ENCODE measurements at places on chromosomes 4 and X. TPM values are rescaled to one million over a fixed set of nuclear protein-coding genes. Genes with fewer than 3 reads are reported as not detected.

DNA sequence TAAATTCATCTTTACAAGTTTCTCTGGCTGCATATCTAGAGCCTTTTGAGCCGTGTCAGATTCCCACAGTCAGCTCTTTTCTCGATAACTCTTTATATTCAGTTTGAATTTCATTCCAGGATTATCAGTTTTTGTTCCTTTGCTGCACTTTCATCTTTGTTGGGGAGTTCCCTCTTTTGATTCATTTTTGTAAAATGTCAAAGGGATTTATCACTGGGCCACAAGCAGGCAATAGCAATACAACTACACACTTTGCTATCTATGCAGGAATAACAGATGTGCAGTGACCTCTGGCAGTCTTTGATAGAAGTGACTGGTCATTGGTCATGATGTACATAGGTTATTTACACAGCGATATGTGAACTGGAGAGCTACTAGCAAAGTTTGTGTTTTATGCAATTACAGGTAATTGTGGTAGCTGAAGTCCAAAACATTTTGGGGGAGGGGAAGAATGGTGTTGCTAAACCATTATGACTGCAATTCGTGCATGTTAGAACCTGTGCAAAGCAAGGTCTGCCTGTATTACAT, 43.8 kb downstream of the HPGDS start:
- H3K27ac ChIP-seq: no peak overlapping the region
- no peak overlapping the region for H3K4me3 ChIP-seq
- no peaks in the 10 kb centered on the region for H3K27me3 ChIP-seq
- no peak for ATAC-seq

DNA sequence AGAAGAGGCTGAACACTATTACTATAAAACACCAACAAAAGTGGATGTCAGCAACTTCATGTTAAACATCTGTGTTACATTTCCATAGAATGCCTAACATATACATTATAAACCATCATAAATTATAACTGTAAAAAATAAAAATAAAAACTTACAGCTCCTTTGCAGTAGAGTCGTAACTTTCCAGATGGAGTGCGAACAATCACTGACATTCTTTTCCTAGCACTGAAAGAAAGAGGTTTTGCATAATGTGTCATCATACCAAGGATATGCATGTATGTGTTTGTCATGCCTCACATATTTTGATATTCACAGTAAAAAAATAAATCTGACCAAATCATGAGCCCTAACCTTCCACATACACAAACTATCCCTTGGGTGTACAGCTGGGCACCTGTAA, 113.1 kb downstream of the ATP8A1 start:
- H3K27me3 ChIP-seq: no peaks in the 10 kb centered on the region
- H3K36me3 ChIP-seq: peaks cover 17% of the 10 kb centered on the region
- H3K4me3 ChIP-seq: no peak overlapping the region
- ATAC-seq: no peak
- H3K27ac ChIP-seq: no peak overlapping the region

DNA sequence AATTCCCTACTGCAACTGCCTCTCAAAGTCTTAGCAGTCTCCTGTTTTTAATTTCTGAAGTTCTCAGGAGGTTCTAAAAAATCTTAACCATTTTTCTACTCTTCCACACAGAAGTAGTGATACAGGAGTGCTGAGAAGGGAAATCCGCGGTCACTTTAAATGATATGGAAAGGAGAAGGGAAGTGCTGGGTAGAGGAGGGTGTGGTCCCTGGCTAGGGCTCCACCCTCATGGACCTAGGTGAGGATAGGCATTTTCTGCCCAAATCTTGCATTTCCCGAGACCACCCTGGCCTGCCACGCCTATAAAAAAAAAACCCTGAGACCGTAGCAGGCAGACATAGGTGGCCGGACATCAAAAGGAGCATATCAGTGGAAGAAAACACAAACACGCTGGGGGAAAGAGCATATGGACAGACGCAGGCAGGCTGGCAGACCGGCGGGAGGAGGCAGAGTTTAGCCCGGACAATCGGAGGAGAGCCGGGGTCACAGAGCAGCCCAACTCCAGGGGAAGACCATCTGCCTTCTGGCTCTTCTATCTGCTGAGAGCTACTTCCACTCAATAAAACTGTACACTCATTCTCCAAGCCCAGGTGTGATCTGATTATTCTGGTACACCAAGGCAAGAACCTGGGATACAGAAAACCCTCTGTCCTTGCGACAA, 85.7 kb downstream of the POU3F4 start:
- no peak overlapping the region for H3K27ac ChIP-seq
- H3K4me3 ChIP-seq: no peak overlapping the region
- H3K4me1 ChIP-seq: no peaks in the 10 kb centered on the region
- no peaks in the 10 kb centered on the region for H3K36me3 ChIP-seq

GRCh38 chrX:107574711-107575110, 53.6 kb upstream of the PRPS1 start:
- H3K4me1 ChIP-seq: no peaks in the 10 kb centered on the region
- no peaks in the 10 kb centered on the region for H3K27me3 ChIP-seq
- H3K4me3 ChIP-seq: no peak overlapping the region
- ATAC-seq: no peak
- H3K36me3 ChIP-seq: no peaks in the 10 kb centered on the region

- no peaks in the 10 kb centered on the region for H3K36me3 ChIP-seq
- no peak for ATAC-seq
- H3K27ac ChIP-seq: no peak overlapping the region
- no peak overlapping the region for H3K4me3 ChIP-seq
- no peaks in the 10 kb centered on the region for H3K27me3 ChIP-seq
These were observed 7.4 kb downstream of the AFF1 start for GRCh38 chr4:86942185-86942666.

DNA sequence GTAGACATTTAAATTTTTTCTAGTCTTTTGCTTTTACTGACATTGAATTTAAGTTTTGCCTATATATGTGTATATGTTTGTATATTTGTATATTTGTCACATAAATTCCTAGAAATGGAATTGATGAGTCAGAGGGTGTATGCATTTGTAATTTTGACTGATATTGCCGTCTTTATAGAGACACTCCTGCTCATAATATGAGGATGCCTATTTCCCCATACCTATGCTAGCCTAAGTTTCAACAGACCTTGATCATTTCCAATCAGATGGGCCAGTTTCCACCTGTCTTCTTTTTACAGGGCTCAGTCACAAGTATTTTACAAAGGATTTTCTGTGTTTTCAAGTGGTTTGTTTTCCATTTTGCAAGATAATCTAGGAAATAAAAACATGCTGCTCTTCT, 10.8 kb downstream of the PDLIM5 start:
- H3K27ac ChIP-seq: no peak overlapping the region
- no peak overlapping the region for H3K4me3 ChIP-seq
- H3K27me3 ChIP-seq: no peaks in the 10 kb centered on the region
- no peaks in the 10 kb centered on the region for H3K36me3 ChIP-seq
- peaks cover 99% of the 10 kb centered on the region for H3K4me1 ChIP-seq

GRCh38 chr4:80195441-80196140, 1.7 kb upstream of the PRDM8 start:
- H3K4me3 ChIP-seq: no peak overlapping the region
- peaks cover 22% of the 10 kb centered on the region for H3K36me3 ChIP-seq
- no peak overlapping the region for H3K27ac ChIP-seq

DNA sequence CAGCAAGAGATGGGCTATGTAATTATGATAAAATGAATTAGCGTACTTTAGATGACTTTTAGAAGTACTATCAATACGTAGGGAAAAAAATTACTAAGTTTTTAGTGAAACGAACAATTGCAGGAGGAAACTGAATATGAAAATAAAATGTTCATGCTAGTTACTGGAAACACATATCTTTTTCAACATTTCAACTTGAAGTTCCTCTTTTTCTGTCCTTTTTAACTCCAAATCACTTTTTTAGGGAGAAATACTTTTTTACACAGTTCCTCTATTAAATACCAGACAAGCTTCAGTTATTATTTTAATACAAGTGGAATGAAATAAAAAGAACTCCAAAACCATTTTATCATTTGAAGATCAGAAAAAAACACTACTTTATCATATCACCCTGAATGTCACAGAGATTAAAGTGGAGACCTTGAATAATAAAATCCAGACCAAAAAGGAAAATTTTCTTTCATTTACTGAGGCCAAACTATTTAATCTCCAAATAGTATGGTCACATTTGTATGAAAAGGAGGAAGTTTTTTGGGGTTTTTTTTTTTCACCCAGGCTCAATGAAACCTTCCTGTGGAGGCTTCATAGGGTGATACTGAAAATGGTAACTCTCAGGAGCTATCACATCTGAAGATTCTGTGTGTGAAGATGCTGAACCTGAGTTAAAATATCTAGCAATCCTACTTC, 306.2 kb downstream of the INPP4B start:
- H3K4me3 ChIP-seq: no peak overlapping the region
- H3K27ac ChIP-seq: no peak overlapping the region
- no peaks in the 10 kb centered on the region for H3K4me1 ChIP-seq
- no peak for ATAC-seq
- no peaks in the 10 kb centered on the region for H3K36me3 ChIP-seq
- no peaks in the 10 kb centered on the region for H3K27me3 ChIP-seq

DNA sequence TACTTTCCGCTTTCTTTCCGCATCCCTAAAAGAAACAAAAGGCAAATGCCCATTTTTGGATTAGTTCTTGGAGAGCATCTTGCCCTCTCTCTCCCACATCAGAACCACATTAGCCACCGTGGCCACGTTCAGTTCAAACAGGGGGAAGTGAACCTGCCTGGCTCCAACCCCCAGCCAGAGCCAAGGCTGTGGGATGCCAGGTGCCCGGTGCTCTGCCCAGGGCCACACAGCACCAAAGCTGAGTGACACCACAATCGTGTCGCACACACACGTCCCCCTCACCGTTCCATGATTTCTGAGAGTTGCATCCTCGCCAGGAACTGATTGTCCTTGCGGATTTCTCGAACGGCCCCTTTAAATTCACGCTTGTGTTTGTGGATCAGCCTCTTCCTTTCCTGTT, 24.3 kb downstream of the NOP14 start:
- H3K4me3 ChIP-seq: no peak overlapping the region
- H3K27ac ChIP-seq: no peak overlapping the region
- H3K36me3 ChIP-seq: peaks cover 72% of the 10 kb centered on the region

DNA sequence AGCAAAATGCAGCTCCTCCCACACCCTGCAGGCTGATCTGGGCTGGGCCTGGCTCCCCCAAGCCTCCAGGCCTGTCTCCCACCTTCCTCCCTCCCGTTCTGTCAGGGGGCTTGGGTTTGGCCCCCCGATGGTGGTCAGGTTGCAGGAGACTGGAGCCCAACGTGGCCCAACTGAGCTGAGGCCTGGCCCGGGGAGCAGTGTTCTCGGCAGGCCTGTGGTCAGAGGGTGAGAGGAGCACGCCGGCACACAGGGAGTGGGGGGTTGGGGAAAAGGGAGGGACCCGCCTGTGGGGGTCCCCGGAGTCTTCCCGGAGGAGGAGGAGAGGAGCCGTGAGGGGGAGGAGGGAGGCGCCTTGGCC, 43.2 kb upstream of the NKX1-1 start:
- H3K4me3 ChIP-seq: no peak overlapping the region
- peaks cover 72% of the 10 kb centered on the region for H3K27me3 ChIP-seq
- H3K27ac ChIP-seq: no peak overlapping the region
- no peaks in the 10 kb centered on the region for H3K4me1 ChIP-seq
- ATAC-seq: no peak
- no peaks in the 10 kb centered on the region for H3K36me3 ChIP-seq

- H3K4me3 ChIP-seq: no peak overlapping the region
- no peaks in the 10 kb centered on the region for H3K36me3 ChIP-seq
- peaks cover 7% of the 10 kb centered on the region for H3K4me1 ChIP-seq
- H3K27ac ChIP-seq: peak overlapping the region; percentile 32
- no peak for ATAC-seq
These were observed 58.0 kb upstream of the SCOC start for GRCh38 chr4:140315438-140315837.

GRCh38 chr4:121139533-121140222, 24.4 kb downstream of the TNIP3 start:
- H3K4me1 ChIP-seq: no peaks in the 10 kb centered on the region
- ATAC-seq: no peak
- no peaks in the 10 kb centered on the region for H3K36me3 ChIP-seq

- H3K36me3 ChIP-seq: no peaks in the 10 kb centered on the region
- no peak overlapping the region for H3K4me3 ChIP-seq
- no peak overlapping the region for H3K27ac ChIP-seq
- no peaks in the 10 kb centered on the region for H3K4me1 ChIP-seq
- H3K27me3 ChIP-seq: no peaks in the 10 kb centered on the region
These were observed 62.5 kb downstream of the DCAF8L1 start for GRCh38 chrX:27918799-27919198.

DNA sequence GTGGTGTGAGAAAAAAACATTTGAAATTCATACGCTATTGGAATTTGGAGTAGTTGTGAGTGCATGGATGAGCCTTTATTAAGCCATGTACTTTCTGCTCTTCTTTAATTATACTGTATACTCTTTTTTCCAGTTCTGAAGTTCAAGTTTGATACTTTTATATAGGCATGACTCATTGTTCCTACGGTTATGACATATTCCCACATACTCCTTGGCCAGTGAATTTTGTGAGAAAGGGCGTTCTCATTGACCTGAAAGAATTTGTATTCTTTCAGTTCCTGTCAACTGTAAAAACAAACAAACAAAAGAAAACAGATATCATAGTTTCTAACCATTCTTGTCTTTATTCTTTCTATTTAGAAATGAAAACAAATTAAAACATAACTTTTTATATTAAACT, 407.3 kb downstream of the MAPK10 start:
- H3K4me1 ChIP-seq: no peaks in the 10 kb centered on the region
- no peak overlapping the region for H3K4me3 ChIP-seq
- ATAC-seq: no peak

GRCh38 chr4:6769233-6769988, 13.1 kb upstream of the KIAA0232 start:
- no peak for ATAC-seq
- no peaks in the 10 kb centered on the region for H3K27me3 ChIP-seq
- H3K27ac ChIP-seq: no peak overlapping the region
- no peaks in the 10 kb centered on the region for H3K36me3 ChIP-seq

GRCh38 chr4:34091451-34091850, 2152.9 kb downstream of the ARAP2 start:
- H3K27ac ChIP-seq: no peak overlapping the region
- no peak overlapping the region for H3K4me3 ChIP-seq
- no peak for ATAC-seq
- no peaks in the 10 kb centered on the region for H3K27me3 ChIP-seq

- H3K27ac ChIP-seq: no peak overlapping the region
- no peak for ATAC-seq
- no peaks in the 10 kb centered on the region for H3K27me3 ChIP-seq
- no peak overlapping the region for H3K4me3 ChIP-seq
- no peaks in the 10 kb centered on the region for H3K36me3 ChIP-seq
These were observed 18.3 kb downstream of the DKC1 start for GRCh38 chrX:154780968-154781367.

The TMEM187 gene
- total RNA-seq: 9.5 TPM

The S100G gene
- not detected for total RNA-seq

The CPEB2 gene
- 27.9 TPM for total RNA-seq

The MGARP gene
- total RNA-seq: 6.5 TPM

The PRDM5 gene
- total RNA-seq: 11.3 TPM

The RAB39B gene
- total RNA-seq: not detected

The PDS5A gene
- 55.7 TPM for total RNA-seq

The CXCL1 gene
- total RNA-seq: 3.1 TPM

The TAF9B gene
- total RNA-seq: 47.3 TPM

The BEX2 gene
- total RNA-seq: 2.3 TPM

The SSX4B gene
- 0.27 TPM for total RNA-seq

Measured in gastroesophageal sphincter (tissue), 4 donors.